ENCODE measurements at places on chromosomes 7 and 10.

GRCh38 chr10:71473671-71474599 lies 77.2 kb downstream of the CDH23 start:
- DNase-seq, result no peak

DNA sequence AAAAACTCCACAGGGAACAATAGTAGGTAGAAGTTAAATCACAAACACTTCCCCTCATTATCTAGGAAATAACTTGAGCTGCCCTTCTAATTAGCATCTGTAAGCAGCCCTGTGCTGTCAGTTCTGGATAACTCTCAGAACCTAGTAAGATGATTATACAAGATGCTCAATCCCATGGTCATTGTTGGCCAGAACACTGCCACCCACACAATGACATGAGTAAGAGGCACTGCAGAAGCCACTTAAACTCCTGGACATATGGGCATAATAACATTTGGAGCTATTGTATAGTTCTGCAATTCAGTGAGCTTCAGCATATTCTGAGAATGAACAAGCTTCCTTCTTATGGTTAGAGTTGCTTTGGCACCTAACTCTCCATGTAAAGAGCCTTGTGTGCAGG lies 153.8 kb downstream of the PLPP4 start:
- DNase-seq, result peak; percentile 15

GRCh38 chr10:61451357-61451756 lies 1.8 kb downstream of the TMEM26 start:
- DNase-seq, result no peak

GRCh38 chr7:8179486-8179885 lies 82.5 kb downstream of the ICA1 start:
- DNase-seq, result peak; percentile 35

DNA sequence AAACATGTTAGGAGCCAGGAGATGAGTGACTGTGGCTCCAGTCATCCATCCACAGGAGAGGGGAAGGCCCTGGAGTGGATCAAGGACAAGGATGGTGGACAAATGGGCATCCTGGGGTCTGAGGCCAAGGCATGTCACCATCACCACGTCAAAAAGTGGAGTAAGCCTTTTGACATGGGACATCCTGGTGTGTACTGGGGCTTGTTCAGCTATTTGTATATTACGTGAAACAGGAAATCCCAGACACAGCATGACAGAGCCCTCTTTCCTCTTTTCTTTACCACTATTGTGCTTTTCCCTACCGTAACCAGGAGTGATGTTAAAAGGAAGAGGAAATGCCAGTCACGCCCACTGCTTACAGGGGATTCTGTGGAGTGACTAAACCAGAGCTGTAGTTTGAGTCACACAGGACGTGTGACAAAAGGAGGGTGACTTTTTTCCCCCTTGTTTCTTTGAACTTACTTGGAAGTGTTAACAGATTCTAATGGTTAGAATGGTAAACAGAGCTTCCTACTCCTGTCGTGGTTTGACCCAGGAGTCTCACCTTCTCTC lies 15.4 kb downstream of the ACSL5 start:
- peak; percentile 96 for DNase-seq

- DNase-seq, result peak; percentile 33
Measured at GRCh38 chr10:25758041-25758457, 176.0 kb upstream of the MYO3A start.

DNA sequence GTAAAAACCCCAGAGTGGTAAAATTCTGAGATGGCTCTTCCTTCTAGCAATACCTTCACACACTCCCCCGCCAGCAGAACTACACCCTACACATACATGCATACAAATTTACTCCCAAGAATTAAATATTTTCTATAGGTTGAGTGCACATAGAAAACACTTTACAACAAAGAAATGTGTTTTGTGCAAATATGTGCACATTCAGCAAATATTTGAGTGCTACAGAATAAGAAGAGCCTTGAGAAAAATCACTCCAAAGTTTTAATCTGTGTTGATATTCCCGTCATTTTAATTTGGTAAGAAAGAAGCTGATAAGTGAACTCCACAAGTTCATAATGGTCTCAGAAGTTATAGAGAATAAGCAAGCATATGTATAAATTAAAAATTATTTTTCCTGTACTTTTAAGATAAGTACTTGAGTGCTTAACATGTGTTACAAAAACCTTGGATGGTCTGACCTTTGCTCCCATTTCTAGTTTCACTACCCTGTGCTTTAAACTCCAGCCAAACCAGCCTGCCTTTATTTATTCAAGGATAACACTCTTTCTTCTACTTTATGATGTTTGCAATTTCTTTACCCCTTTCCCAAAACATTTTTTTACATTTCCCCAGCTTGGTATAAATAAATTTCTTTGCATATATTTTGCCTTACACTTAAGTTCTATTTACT lies 733.5 kb upstream of the LRRTM3 start:
- DNase-seq, result no peak
